ENCODE measurements at places on chromosomes 5 and 9.

DNA sequence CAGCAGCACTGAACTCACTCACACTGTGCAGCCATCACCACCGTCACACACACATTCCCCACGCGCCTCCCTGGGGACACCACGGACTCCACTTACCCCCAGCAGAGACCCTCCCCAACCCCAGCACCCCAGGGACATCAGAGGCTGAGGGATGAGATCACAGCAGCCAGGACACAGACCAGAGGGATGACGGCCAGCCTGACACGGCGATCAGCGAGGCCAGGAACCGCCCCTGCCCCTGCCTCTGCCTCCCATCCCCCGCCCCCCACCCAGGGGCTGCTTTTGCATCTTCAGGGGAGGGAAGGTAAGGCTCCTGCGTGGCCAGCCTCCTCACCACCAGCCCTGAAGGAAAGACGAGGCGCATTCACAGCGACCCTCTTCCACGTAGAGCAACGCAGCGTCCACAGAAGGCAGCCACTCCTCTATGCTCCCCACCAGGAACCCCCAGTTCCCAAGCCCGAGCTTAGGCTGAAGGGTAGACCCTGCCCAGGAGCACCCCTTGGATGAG lies 104.5 kb downstream of the VAV2 start:
- no peak for DNase-seq

GRCh38 chr5:61330341-61330844 lies 1.7 kb upstream of the ZSWIM6 start:
- no peak for DNase-seq

DNA sequence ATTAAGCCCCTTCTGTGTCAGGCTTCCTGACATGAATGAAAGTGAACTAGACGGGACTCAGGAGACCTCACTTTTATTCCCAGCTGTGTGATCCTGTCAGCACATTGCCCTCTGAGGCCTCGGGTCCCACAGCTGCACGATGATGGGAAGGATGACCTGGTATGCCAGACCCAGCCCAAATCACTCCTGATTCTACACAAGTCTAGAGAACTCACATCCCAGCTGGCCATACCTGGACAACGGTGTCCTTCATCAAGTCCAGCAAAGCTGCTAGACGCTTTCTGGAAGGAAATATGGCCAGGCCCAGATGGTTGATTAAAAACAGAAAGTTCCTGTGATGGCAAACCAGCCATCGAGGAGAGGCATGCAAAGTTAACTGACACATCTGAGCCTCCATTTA lies 118.0 kb upstream of the FSTL4 start:
- no peak for DNase-seq

GRCh38 chr5:6788956-6789649 lies 75.9 kb downstream of the TENT4A start:
- no peak for DNase-seq

GRCh38 chr9:112380825-112381221 lies 915 bp downstream of the HSDL2 start:
- DNase-seq = peak; percentile 3

DNA sequence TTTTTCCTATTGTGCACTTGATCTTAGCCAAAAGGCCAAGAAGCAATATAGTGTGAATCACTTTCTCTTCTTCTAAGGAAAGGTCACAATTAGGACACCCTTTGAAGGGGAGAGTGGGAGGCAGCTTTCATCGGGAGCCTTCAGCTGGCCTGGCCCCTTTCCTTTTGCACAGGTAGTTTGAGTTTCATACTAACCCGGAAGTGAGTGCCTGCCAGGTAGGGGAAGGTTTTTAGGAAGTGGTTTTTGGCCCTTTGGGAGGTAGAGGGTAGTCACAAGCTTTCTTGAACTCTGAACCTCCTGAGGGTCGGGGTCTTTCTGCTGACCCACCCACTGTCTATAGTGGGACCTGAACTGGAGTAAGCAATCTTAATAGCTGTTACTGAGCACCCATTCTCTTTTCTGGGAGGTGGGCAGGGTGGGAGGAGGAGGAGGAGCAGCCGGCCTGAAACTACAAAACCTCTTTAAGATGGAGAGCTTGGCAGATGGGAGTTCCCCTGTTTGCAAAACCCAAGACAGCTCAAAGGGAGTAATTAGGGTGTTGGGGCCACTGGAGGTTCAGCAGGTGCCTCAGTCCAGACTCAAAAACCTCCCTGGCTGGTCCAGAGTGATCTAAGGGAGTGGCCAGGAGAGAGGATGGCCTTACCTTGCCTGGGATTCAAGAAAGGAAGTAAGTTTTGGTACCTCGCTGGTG lies 6.0 kb downstream of the LARP1 start:
- DNase-seq = peak; percentile 5

DNA sequence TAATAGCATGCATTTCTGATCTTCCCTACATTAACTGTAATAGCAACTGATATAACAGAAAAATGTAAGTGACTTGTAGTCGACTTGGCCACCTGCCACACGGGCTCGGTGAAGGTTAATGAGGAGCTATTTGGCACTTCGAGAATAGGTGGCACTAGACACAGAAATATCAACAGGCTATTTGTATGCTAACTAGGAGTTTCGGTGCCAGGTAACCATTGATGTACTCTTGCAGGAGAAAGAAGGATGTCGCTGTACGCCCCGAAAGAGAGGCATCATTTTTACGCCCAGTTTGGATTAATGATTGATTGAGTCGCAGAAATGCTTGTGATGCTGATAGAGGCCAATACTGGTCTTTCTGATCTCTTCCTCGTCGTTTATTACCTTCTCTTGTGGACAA lies 516 bp upstream of the DMRT2 start:
- no peak for DNase-seq

DNA sequence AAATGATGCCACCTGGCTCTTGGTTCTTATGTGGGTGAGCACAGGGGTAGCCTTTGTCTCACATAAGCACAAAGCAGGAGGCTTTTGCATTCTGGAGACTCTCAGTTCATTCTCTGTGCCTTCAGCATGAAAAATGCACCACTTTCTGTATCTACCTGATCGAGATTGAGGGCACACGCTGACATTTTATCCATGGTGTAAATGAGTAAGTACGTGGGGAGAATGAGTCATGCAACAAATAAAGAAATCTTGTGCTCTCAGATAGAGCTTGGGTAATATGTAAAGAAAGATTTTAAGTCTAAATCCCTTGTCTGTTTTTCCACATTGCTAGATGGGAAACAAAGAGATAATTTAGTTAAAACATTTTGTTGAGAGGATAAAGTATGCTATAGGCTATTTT lies 607.2 kb upstream of the WWC1 start:
- no peak for DNase-seq

GRCh38 chr5:16392718-16393117 lies 72.9 kb downstream of the ZNF622 start:
- no peak for DNase-seq

DNA sequence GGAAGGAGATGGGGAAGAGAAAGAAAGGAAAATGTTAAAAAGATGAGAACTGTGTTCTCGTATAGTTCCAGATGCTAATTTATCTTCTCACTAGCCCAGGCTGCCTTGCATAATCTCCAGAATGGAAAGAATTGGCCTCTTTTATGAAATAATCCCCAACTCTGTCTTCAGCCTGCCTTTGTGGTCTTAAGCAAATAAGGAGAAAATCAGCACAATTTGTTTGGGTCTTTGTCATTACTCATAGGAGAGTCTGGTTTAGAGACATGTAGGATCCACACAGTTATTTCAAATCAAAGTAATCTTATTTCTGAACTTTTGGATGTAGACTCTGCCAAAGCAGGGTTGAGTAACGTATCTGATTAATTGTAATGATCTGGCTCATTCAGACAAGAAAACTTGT lies 50.7 kb upstream of the CAMK4 start:
- no peak for DNase-seq

DNA sequence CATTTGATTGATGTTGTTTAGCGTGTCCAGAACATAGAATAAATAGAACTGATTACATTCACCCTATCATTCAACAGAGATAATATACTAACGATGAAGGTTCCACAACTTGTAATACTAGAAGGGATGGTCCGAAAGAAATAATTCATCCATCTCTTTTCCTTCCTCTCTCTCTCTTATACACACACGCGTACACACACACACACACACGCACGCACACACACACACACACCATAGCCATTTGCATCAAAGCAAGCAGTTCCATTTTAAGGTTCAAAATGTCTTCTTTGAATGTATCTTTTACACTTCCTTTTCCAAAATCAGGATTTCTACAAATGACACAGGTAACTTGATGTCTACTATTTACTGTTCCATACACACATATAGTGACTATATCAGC lies 887 bp downstream of the GDA start:
- DNase-seq = no peak

DNA sequence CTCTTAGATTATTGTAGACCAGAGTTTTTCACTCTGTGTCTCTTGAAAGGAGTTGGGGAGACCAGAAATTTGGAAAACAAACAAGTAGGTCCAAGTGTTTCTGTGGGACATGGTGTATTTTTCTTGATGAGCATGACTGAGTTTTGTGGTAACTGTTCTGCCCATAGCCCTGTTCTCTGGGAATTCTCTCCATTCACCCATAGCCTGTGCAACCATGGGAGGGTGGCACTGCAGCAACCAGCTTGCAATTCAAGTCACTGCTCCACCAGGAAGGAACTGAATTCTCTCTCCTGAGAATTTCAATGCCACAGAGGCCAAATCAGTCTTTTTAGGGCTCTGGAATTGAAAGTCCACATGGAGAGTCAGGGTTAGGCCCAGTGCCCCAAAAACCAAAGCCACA lies 475.3 kb upstream of the TRPC7 start:
- no peak for DNase-seq

- no peak for DNase-seq
These were observed 279.2 kb downstream of the NSG2 start for GRCh38 chr5:174324680-174325079.

DNA sequence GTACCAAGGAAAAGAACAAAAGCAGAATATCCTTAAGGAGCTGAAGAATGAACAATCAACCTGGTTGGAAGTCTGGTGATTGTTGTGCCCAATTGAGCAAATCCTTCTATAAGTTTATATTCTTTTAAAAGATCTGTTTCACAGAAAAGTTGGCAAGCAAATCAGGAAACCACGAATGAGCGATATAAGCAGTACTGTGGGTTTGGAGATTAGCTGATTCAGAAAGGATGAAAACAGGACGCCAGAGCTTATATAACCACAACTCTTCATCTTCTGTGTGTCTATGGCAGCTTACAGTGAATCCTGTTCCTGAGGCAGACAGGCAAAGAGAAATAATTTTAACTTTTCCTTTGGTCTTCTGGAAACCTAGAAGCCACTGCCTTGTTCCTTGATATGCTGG lies 61.7 kb downstream of the SLC38A9 start:
- DNase-seq = no peak

DNA sequence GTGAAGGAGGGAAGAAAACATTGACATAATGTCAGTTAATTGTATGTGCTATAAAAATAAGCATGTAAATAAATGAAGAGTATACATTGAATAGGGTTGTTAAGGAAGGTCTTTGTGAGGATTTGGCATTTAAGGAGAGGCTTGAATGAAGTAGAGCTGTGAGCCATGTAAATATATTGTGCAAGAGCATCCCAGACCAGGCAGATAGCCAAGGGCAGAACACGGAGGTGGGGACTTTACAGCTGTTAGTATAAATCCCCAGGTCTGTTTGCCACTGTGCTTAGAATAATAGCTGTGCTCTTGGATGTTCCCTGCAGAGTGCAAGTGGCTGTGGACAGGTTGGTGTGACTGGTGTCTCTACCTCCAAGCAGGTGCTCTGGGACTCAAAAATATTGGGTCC lies 211.7 kb downstream of the LRRC70 start:
- no peak for DNase-seq

DNA sequence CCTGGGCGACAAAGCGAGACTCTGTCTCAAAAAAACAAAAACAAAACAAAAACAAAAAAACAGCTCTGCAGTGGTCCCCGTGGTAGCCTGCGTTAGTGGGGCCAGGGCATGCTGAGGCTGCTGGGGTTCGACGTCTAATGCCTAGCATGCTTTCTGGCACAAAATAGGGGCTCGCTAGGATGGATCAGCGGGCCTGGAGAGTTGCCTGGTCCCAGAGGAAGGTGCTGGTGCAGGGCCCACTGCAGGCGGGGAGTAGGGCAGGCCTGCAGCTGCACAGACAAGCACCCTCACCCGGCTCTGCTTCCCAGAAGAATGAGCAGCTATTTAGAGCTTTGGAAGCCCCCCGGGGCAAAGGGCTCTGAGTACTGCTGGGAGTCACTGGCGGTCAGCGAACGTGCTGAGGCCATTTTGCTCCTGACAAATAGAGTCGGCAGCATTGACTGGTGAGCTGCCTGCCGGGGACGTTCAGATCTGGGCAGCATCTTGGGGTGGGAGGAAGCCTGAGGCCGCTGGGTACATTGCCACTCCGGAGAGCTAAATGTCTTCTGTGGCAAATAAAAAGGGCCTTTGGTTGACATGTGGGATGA lies 126.7 kb downstream of the OLFM1 start:
- DNase-seq = no peak
